NCI-H1105 treated with DMSO at 0.1 percent for 48 hours (cell line): ENCODE measurements at places on chromosomes 11 and 22.

DNA sequence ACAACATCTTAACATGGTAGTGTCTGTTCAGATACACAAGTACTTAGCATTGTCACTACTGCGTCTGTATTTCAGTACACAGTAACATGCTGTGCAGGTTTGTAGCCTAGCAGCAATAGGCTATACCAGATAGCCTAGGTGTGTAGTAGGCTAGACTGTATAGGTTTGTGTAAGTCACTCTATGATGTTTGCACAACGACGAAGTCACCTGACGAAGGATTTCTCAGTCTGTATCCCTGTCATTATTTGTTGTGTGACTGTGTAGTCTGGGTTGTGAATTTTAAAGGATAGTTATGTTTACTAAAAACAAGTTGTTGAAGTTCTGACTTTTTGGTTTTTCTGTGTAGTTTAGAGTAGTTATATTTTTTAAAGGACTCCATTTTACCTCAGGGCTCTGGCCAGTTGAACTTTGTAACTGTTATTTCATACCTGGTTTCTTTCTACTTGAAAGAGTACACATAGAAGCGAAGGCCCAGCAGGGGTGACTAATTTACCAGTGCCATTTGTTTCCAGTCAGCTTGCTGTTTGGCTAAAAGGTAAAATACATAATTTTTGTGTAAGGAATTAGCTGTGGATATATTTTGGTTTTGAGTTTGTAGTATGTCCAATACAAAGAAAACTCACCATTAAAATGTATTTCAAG, 72.3 kb downstream of the PPP6R3 start:
- no peak for DNase-seq

- DNase-seq = peak; percentile 3
These were observed 2.5 kb downstream of the CRKL start for GRCh38 chr22:20919718-20920117.

- DNase-seq = no peak
These were observed 6.2 kb downstream of the AMOTL1 start for GRCh38 chr11:94774345-94774744.

GRCh38 chr11:25939691-25940090, 392.2 kb upstream of the ANO3 start:
- no peak for DNase-seq

DNA sequence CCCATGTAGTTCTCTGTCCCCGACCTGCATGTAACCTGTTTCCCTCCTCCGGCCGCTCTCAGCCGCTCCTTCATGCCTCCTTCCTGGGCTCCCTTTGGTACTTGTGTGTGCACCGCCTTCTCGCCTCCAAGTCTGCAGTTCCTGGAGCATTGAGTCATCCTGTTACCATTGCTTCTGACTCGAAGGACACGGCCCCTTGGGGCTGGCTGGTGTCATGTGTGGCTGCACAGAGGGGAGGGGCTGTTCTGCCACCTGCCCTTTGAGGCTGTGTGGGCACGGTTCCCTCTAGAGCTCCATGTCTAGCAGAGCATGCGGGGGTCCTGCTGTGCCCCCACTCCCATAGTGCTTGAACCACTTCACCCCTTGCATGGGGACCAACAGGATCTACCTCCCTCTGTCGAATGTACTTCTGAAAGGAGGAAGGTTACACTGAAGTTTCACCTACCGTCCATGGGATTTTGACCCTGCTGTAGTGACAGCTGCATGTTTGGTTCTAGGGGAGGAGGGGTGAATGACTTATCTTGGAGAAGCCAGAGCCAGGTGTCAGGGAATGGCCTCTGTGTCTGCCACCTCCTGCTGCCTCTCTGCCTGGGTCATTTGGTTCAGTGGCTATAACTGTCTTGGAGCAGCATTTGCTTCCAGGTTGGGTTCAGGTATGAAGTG, 39.6 kb downstream of the BCR start:
- no peak for DNase-seq

DNA sequence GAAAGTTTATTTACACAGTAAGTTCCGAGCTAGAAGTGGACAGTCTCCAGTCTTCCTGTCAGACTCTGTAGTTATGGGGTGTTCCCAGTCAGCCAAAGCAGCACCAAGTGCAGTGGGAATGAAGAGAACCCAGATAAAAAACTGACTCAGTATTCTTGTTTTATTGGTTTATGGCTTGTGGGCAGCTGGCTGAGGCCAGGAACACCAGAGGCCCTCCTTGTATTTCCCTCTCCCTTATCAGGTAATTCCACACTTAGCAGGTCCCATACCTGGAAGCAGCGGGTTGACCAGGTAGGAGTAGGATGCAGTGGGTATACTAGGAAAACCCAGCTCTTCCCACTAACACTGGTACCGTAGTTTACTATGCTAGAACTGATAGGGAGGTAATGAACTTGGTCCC, 3.5 kb upstream of the BACE1-AS start:
- no peak for DNase-seq

- DNase-seq = no peak
These were observed 6.7 kb upstream of the TSKU start for GRCh38 chr11:76776472-76776871.

DNA sequence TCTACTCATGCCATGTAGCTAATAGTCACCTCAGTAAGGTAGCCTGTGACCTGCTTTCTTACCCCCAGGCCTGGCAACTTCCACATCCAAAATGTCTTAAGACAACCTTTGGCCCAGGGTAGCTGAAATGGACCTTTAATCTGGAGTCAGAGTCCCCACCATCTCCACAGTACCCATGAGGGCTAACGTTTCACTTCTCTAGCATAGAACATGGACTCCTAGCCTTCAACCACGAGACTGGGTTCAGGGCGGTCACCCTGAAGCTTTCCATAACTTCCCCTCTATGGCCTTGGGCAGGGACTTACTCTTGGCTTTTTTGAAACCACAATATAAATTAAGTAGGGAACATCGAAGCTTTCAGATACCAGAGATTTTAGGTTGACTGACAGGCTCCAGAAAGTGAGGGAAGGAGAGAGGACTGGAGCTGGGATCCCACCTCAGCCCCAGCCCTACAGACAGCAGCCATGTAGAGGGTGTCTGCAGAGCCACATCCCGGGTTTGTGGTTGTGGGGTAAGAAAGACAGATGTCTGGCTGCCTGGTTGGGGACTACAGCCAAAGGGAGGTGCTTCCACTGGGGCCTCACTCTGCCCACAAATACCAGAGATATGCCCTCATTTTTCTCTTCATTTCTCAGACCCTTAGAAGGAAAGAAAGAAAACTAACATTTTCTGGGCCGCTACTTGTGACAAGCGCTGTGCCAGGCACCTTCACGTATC, 2.6 kb downstream of the TBC1D10A start:
- DNase-seq = no peak

DNA sequence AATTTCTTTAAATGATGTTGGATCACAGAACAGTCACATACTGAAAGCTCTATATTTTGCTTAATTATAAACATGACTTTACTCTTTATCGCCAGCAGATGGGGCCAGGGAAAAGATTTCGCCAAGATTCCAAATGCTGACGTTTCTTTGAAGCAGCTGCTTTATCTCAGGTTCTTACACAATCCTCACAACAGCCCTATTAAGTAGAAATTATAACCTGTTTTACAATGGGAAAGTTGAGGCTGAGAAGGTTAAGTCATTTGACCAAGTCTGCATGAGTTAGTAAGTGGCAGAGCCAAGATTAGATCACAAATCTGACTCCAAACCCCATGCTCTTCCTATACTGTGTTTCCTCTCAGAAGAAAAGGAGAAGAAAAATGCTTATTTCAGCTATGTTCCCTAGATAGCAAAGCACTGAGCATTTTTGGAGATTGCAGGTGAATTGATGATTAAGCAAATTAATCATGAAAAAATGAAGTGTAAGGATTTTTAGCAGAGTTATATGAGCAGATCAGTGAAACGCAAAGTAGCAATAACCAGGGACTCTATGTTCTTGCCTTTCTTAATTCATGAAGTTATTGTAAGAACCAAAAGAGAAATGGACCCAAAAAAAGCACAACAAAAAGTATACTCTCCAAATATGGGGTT, 79.0 kb downstream of the AASDHPPT start:
- DNase-seq = peak; percentile 36

DNA sequence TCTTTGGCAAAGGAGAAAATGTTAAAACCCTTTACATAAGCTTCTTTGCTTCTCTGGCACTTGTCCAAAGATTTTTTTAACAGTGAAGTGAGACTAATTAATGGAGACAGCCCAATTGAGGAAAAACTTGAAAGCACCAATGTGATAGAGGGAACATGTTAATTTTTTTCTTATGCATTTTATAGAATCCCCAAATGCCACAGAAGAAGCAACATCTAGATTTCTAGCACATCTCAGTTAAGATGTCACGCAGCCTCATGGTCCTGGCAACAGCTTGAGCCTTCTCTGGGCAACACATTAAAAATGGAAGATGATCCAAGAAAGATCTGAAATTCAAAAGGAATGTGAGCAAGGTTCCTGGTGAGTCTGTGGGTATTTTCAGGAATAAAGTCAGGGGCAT, 48.5 kb downstream of the PACSIN2 start:
- no peak for DNase-seq

DNA sequence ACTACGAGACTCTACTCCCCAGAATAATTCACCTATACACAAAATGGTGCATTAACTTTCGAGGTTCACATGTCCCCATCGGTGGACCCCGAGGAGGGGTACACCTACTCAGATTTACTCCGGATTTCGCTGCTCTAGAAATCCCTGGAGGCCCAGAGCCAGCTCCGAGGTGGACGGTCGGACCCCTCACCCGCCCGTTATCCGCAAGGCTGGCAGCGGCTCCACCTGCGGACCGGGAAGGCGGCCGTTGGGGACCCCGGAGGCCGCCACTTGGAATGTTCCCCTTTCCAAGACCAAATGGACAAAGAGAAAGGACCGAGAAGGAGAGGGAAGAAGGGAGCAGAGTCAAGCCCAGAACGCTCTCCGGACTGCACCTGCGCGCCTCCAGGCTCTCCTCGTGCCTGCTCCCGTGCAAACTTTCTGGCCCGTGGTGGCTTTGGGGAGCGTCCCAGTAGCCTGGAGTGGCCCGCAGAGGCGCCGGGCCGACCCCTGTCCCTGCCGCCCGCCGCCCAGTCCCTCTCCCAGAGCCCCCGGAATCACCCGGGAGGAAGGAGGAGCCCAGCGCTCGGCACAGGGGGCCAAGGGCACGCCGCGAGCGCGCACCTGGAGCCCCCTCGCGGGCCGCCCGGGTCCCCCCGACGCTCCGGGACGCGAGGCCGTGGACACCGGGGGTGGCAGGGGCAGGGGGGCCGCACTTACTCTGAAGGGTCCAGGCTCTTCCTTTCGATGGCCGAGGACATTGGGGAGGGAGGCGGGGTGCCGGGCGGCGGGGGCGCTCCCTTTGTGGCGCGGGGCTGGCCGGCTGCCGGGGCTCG, 23.0 kb downstream of the LMO2 start:
- no peak for DNase-seq

- peak; percentile 60 for DNase-seq
These were observed 22.9 kb upstream of the JAM3 start for GRCh38 chr11:134045799-134046635.

DNA sequence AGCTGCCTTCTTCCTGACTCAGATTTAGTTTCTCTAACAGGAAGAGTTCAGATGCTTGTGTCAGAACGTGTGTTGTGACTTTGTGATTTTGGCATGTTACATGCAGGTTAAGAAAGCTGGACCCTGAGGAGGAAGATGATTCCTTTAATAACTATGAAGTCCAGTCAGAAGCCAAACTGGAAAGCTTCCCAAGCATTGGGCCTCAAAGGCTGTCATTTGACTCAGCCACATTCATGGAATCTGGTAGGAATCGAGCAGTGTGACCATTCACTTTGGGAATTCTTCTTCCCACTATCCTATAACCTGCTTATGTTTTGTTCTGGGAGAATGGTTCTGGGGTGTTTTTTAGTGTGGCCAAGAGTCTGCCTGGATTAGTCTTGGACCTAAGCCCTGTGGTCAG, 48.0 kb downstream of the CABIN1 start:
- DNase-seq = no peak

GRCh38 chr11:64594159-64594939, 3.3 kb downstream of the SLC22A12 start:
- DNase-seq = no peak

DNA sequence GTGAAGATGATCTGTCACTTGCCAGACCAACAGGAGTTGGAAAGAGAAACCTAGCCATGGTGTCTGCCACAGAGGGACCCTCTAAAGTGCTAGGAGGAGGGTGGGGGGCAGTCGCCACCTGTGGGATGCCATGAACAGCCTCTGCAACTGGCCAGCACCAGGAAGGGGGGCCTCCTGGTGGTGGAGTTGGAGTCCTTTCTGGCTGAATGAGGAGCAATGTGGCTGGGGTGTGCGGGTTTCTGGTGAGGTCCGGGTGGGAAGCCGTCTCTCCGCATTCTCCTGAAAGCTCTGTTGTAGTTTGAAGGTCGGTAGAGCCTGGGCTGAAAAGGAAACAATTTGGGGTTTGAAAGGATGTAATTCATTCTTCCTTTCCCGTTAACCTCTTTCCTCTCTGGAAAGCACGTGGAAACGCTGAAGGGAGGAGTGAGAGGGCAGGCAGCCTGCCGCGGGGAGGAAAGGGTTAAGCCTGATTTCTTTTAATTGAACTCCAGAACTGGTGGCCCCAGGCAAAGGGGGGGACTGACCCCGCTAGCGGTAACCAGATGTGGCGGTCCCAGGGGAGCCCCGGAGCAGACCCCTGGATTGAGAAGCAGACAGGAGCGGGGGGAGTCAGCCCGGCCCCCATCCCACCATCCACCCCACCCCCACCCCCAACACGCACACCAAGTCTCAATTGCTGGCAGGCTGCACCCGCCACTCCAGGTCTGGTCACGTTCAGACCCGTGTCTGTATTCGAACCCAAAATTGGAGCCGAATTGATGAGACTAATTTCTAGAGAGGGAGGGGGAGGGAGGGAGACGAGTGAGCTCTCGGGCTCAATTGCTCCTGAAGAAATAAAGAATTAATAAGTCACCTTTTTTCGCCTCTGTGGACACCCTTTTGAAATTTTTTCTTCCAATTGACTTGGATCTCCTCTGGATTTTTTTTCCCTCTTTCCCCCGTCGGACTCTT, 1.8 kb upstream of the FLI1 start:
- no peak for DNase-seq
